ENCODE measurements at places on chromosomes 11 and 22.

DNA sequence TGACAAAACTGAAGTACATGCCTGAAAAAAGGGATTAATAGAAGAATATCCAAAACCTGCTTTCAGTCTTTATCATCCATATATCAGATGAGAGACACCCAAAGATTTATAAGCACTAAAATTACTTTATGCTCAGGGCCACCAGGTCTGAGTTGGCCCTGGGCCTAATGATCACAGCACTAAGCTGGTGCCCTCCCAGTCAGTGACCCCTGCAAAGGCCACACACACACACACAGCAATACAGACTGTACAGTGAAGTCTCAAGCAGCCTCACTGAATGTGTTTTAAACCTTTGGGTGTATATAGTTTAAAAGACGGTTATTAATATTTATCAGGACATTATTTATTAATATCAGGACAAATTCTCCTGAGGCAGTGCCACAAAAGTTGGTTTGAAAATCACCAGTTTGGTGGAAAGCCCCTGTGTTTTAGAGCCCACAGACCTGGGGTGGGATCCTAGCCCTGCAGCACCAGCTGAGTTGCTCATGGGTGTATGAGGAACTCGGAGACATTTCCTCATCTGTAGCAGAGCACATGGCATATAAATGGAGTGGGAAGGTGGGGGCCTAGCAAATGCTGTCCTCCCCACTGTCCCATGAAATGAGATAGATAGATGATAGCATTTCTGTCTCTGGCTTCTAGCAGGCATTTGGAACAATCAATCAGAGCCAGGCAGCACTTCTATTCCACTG is 48.4 kb upstream of the HORMAD2 start:
- DNase-seq, result no peak

GRCh38 chr22:27873472-27873871 is 45.6 kb downstream of the PITPNB start:
- no peak for DNase-seq

GRCh38 chr11:70662691-70663098 is 264.4 kb downstream of the CTTN start:
- DNase-seq, result no peak

DNA sequence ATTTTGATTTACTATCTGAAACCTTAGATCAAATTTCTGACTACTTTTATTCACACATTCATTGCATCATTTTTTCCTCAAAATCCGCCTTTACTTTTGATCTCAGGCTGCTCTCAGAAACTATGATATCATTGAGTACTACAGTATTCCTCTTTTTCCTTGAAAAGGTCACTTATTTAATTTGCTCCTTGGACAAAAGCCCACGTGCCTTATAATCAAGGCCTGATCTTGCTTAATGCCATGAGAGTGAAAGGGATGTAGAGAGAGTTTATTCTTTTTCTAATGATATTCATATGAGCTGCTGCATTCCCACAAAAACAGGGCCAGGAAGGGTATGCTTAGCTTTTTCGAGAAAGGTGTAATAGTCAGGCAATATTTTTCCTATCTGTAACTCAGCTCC is 327.0 kb downstream of the ETS1 start:
- DNase-seq, result no peak

DNA sequence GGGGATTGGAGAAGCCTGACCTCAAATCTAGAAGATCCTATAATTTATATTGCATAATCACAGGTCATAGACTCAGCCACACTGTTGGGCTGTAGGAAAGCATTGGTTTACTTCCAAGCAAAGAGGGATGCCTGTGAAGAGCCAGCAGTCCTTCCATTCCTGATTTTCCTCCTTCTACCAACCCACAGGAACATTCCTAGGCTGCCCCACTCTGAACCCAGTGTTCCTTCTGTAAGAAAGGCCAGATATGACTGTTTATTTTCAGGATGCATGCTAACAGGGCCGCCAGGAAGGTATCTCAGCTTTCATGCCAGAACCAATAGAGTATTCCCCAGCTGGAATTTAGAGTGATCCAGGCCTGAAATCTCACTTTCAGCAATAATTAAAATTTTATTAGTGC is 197.1 kb downstream of the ETS1 start:
- no peak for DNase-seq

GRCh38 chr11:44426119-44426518 is 116.2 kb upstream of the ALX4 start:
- no peak for DNase-seq

GRCh38 chr11:112113539-112114457 is 27.1 kb downstream of the SDHD start:
- DNase-seq, result no peak

DNA sequence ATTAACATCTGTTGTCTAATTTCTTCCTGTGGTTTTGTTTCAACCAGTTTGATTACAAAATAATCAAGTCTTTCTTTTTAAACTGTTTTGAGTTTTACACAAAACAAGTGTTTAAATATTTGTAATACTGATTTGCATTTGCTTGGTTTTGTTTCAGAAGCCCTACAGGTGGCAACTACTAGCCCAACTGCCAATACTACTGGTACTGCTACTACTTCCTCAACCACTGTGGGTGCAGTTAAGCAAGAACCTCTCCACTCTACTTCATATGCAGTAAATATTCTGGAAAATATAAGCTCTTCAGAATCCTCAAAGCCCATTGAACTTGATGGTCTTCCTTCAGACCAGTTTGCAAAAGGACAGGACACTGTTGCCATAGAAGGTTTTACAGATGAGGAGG is 61.1 kb downstream of the QSER1 start:
- DNase-seq, result no peak

DNA sequence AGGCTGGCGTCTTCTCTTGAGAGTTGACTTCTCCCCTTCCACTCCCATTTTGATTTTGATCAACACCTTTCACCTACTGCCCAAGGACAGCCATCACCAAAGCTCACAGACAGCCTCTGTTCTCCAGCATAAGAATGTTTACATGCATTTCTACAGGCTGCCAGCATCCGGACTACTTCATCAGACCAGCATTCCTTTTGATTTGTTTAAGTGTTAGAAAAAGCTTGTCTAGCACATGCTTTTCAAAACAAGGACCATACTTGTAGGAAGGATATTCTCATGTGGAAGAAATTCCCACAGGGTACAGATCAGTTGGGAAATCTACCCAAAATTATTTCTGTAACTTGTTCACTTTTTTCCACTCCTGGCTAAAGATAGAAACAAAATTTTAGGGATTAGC is 6.2 kb upstream of the KCNA4 start:
- DNase-seq, result no peak

GRCh38 chr11:77819411-77819920 is 1.1 kb downstream of the RSF1 start:
- peak; percentile 76 for DNase-seq

DNA sequence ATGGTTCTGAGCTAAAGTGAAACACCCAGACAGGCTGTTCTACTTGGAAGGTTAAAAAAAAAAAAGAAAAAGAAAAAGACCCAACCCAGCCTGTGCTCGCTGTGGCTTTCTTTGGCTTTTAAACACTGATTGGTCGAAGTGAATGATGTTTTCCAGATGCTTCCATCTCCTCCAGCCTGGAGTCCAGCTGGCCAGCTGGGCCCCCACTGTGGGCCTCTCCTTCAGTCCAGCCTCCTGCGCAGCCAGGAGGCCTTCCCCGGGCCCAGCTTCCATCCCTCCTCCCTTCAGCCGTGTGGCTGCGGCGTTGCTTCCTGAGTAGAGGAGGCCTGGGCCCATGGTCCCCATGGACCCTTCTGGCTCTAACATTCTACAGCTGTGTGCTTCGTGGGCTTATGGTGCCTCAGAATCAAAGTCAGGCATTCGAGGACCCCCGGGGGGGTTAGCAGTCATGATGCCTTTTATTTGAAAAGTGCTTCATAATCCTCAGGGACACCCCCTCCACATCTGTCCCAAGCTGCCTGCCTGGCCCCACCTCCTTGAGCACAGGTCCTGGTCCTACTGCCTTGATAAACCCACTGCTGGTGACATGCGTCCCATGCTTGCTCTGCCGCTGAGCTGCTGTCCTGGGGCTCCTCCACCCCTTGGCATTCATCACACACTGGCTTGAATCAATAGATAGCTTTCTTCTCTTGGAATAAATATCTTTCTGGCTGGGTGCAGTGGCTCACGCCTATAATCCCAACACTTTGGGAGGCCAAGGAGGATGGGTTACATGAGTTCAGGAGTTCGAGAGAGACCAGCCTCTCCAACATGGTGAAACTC is 42.2 kb upstream of the FBLN1 start:
- no peak for DNase-seq

DNA sequence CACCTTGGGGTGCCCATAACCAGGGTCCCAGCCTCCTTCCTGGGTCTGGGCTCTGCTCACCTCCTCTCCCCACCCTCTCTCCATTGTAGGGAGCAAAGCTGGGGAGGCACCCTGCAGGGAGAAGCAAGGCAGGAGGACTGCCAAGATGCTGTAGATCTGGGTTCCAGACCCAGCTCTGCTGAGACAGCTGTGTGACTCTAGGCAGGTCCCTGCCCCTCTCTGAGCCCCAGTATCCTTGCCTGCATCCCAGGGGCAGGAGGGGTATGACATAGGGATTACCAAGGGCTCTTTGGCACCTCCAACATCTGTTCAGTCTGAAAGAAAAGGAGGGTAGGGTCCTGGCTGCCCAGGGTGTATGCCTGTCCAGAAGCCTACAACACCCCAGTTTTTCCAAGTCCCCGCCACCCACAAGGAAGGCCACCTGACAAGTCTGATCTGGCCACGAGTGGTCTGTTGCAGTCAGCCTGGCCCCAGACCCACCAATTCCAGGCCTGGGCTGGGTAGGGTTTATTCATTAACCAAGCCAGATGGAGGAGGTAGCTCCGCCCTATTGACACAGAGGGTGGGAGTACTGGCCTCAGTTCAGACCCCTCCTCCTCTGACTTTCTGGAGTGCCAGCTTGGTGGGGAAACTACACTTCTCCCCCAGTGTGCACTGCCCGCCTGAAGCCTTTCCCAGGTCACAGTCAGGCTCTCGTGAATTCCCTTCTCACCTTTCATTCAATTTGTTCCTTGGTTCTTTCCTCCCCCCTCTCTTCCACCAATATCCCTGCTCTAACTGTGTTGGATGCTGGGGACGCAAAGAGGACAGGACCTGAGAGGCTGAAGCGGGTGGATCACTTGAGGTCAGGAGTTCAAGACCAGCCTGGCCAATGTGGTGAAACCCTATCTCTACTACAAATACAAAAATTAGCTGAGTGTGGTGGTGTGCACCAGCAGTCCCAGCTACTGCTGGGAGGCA is 15.0 kb downstream of the STARD10 start:
- DNase-seq, result no peak

GRCh38 chr11:12064954-12065280 is 45.5 kb upstream of the MICAL2 start:
- DNase-seq, result no peak

DNA sequence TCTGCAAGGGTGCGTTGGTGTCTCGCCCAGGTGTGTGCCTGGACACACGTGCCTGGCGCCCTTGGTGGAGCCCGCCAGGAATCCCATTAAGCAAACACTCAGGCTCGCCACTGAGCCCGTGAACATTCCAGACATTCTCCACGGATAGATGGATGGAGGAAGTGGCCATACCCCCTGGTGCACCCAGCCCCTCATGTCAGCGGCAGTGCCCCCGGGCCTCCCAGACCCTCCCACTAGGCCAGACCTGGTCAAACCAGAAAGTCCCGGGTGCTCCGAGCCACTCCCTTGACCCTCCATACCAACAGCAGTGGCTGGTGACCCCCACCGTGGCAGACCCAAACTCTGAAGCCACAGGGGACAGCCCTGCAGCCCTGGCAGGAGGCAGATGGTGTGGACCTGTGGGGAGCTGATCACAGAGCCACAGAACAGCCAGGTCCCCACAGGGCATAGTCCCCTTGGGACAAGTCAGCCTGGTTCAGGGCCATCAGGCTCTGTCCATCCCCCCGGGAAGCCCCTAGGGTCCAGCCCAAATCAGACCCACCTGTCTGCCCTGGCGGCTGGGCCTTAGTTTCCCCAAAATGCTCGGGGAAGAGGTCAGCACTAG is 1.9 kb downstream of the EPS8L2 start:
- no peak for DNase-seq

DNA sequence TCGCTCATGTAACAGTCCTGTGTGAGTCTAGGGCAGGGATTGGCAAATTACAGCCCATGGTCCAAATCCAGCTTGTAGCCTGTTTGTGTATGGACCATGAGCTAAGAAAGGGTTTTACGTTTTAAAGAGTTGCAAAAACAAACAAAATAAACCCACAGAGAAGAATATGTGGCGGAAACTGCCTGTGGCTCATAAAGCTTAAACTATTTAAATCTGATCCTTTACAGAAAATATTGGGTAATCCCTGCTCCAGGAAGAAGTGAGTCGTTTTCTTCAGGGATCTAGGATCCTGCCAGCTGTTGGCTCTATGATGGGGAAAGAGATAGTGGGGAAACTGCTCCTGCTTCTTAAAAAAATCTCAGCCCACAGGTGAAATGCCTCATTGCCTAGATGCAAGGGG is 3.4 kb upstream of the OR6Q1 start:
- DNase-seq, result no peak

GRCh38 chr11:1785749-1786413 is 22.2 kb upstream of the CTSD start:
- no peak for DNase-seq

DNA sequence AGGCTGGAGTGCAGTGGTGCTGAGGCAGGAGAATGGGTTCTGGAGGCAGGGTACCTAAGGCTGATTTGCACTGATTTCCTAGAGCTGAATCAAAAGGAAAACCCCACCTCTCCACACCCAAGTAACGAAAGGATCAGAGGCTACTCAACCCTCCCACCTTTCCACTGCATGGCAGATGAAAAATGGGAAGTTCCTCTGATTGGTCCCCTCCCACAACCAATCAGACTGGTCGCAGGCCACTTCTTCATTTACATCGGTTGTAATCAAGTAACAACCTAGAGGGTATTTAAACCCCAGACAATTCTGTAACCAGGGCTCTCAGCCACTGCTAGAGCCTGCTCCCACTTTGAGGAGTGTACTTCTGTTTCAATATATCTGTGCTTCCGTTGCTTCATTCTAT is 18.6 kb upstream of the PARVB start:
- DNase-seq, result no peak

DNA sequence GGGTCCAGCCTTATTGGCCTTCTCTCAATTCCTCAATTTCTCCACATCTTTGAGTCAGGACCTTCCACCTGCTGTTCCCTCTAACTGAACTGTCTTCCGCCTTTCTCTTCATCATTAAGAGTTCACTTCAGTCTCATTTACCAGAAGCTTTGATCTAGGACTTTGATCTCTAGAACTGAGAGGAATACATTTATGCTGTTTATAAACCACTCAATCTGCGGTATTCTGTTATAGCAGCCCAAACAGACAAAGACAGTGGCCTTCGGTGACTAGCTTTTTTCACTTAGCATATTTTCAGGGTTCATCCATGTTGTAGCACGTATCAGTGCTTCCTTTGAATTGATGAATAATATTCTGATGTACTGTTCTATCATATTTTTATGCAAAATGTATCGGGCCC is 10.5 kb downstream of the CLPB start:
- DNase-seq, result no peak

- DNase-seq, result no peak
Measured at GRCh38 chr22:29330291-29330690, 14.8 kb upstream of the RASL10A start.

- DNase-seq, result no peak
Measured at GRCh38 chr22:20002128-20002527, 14.5 kb downstream of the ARVCF start.

GRCh38 chr11:19232910-19233503 is 7.7 kb downstream of the E2F8 start:
- no peak for DNase-seq

Measured in stimulated activated CD4-positive, alpha-beta T cell treated with anti-CD3 and anti-CD28 coated beads, Interleukin-4, amount 100 ng/mL, for 48 hours (primary cell).